NCI-H187 (cell line): ENCODE measurements at places on chromosomes 3 and 15.

GRCh38 chr3:9916346-9916733, 558 bp upstream of the IL17RC start:
- no peak for DNase-seq

GRCh38 chr3:107028626-107029025, 348.6 kb upstream of the CCDC54 start:
- DNase-seq, result no peak

DNA sequence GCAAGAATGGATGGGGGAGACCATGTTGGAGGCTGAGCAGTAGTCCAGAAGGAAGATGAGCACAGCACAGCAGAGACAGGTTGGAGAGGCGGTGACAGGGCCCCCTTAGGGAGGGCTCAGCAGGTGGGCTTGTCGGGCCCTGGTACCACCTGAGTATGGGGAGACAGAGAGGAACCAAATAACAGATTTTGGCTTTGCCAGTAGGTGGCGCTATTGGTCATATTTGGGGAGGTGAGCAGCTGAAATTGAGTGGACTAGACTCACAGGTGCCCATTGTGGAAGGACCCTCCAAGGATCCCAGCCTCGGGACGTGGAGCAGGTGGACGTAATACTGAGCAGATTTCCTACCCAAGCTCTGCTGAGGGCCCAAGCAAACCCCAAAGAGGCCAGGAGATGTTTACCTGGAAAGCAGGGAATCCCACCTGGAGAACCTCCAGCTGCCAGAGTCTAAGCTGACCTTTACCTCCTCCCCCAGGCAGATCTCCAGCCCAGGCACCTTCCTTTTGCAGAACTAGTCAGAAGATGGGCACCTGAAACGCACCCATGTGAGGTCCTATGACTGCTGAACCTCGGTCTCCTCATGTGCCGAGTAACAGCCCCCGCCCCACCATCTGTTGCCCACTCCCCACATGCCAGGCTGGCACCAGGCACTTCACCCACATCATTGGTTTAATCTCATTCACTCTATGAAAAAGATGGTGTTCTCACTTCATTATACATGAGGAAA, 24.6 kb upstream of the CORO2B start:
- DNase-seq, result peak; percentile 58

- no peak for DNase-seq
Observed at GRCh38 chr3:177281292-177282118, 84.2 kb upstream of the TBL1XR1 start.

DNA sequence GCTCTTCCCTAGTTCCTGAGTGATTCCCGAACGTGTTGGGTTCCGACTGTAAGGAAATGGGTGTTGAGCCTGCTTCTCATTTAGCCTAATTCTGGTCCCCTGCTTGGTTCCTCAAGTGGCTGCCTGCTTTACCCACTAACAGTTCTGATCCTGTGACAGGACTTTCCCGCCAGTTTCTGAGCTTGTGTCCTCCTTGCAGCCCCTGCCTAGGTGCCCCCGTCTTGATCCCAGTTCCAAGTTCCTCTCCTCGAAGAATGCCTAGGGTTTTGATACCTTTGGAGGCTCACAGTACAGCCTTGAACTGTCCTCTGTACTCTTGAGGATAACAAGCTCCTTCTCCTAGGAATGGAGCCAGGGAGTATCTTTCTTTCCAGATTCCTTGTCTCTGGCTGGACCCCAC, 12.0 kb upstream of the RASGRF1 start:
- DNase-seq, result no peak

- DNase-seq, result no peak
Observed at GRCh38 chr15:69217381-69217780, 56.9 kb downstream of the GLCE start.

DNA sequence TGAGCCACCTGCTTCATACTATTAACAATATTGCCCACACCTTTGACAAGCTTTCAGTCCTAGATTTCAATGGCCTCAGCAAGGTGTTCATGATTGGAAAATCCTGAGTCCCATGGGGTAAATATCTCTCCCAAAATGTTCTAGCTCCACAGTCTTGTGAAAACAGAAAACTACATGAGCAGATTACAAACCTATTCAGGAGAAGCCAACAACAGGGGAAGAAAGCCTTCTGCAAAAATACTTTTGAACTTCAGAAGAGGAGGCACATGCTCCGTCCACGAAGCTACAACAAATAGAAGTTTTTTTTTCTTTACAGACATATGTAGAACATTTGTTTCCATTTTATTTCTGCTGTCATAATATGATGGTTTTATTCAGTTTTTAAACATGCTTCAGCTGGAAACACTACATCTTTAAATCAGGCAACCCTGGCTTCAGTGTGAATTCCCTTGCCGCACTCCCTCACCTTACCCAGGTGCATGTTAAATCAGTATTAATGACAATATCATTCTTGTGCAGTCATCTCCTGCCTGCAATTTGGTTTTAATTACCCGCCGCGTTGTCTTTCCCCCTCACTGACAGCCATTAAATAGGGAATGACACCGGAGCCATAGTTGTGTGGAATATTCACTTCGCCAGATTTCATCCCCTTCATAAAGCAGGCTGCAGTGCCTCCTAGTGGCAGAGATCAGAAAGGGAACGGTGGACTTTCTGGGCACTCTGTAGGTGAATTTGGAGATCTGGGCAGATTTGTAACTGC, 725.5 kb upstream of the ARRDC4 start:
- peak; percentile 51 for DNase-seq

- DNase-seq, result no peak
Observed at GRCh38 chr3:169337500-169338078, 325.9 kb downstream of the MECOM start.

DNA sequence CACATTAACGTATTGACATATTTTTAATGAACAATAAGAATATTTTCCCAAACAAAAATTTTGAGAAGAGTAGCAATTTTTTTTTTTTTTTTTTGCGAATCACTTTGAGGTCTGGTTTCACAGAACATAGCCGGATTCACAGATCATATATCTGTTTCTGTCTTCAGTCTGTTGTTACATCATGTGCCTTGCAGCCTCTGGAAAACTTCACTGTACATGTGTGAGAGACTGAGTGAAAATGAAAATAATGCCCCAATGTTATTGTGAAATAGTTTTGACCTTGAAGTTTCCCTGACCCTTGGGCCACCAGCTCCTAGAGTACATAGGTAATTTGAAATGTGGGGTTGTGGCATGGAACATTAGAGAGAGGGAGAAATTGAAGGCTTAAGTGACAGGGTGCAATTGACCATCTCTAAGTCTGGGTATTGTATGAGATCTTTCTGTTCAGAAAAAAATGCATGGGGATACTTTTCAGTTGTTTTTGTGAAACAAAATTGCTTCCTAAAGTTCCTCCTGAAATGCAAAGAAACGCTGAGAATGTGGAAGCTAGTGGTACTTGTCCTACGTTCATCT, 14.0 kb downstream of the ITPR1 start:
- no peak for DNase-seq

- no peak for DNase-seq
Observed at GRCh38 chr3:127035677-127036076, 52.8 kb downstream of the PLXNA1 start.

GRCh38 chr15:64096668-64097384, 1.0 kb downstream of the SNX1 start:
- DNase-seq, result no peak

- no peak for DNase-seq
Observed at GRCh38 chr15:23647001-23647295, 719 bp downstream of the MAGEL2 start.

- DNase-seq, result no peak
Observed at GRCh38 chr15:43251185-43251870, 15.4 kb downstream of the TGM5 start.

DNA sequence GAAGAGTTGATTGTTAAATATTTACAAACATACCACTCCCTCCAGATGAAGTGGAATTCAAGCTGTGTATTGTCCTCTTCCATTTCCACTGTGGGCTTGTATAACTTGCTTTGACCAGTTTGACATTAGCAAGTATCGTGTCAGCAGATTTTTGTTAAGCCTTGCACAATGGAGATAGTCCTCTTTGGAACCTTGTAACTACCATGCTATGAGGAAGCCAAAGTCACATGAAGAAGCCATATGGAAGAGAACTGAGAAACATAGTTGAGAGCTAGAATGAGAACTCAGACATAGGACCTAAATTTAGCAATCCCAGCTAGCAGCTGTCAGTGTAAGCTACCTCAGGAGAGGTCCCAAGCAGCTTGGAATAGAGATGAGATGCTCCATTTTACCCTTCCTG, 889.2 kb downstream of the PDCD6IP start:
- no peak for DNase-seq

DNA sequence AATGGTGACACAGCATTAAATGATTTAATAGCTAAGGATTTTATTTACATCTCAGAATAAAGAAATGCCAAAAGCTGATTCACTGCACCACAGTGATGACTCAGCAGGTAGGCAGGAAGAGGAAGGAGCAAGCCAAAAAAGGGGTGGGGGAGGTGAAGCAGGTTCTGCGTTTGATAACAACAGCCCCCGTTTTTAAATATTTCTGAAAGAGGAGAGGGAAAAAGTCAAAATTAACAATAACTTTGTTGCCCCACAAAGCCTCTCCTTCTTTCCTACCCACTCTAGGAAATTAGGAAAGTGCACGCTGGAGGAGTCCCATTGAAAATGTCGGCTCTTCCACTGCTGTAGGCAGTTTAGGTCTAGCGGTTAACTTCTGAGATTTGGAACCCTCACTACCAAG, 9.9 kb upstream of the CCDC54 start:
- DNase-seq, result no peak

- no peak for DNase-seq
Observed at GRCh38 chr3:153305189-153305588, 143.2 kb downstream of the RAP2B start.

DNA sequence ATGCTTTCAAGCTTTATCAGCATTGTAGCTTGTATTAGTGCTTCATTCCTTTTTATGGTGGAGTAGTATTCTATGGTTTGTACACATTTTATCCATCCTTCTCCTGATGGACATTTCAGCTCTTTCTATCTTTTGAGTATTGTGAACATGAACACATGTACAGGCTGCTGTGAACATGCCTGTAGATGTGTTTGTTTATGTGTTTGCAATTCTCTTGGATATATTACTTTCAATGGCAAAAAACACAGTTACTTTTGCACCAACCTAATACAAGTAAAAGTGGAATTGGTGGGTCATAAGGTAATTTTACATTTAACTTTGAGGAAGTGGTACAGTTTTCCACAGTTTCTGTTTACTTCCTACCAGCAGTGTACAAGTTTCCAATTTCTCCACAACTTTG, 180.4 kb downstream of the FNDC3B start:
- DNase-seq, result no peak

DNA sequence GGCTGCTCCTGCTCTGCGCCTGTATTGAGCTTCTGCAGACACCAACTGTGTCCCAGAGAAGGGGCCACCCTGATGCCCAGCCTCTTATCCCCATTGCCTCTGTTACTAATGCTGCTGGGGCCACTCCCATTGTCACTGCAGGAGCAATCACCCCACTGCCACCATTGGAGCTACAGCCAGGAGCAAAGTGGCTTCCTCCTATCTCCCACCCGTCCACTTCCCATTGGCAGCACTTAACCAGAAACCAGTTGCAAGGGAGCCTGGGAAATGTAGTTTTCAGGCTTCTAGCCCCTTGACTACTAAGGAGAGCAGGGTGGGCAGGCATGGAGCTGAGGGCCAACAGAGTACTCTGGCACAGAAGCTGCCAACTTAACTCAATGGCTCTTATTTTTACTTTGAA, 55.9 kb upstream of the KLF13 start:
- DNase-seq, result no peak

DNA sequence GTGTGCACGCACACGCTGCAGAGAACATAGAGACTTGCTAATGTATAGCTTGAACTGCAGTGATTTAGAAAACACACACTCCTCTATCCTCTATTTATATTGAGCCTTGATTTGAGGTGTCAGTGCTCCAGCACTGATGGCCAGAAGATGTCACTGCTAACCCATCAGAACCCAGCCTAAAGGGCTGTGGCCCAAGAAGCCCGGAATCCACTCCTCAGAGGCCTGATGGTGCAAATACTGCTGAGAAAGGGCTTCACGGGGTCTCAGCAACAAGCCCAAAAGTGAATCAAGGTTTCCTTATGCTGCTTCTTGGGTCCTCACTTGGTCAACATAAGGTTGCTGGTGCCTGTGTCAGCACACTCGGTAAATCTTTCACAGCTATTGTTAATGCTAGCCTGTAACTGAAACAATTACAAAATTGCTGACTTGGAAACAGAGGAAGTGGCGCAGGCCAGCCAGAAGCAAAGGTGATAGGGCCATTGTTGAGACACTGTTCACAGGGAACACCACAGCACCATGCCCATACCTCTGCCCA, 60.3 kb downstream of the HEG1 start:
- peak; percentile 45 for DNase-seq

DNA sequence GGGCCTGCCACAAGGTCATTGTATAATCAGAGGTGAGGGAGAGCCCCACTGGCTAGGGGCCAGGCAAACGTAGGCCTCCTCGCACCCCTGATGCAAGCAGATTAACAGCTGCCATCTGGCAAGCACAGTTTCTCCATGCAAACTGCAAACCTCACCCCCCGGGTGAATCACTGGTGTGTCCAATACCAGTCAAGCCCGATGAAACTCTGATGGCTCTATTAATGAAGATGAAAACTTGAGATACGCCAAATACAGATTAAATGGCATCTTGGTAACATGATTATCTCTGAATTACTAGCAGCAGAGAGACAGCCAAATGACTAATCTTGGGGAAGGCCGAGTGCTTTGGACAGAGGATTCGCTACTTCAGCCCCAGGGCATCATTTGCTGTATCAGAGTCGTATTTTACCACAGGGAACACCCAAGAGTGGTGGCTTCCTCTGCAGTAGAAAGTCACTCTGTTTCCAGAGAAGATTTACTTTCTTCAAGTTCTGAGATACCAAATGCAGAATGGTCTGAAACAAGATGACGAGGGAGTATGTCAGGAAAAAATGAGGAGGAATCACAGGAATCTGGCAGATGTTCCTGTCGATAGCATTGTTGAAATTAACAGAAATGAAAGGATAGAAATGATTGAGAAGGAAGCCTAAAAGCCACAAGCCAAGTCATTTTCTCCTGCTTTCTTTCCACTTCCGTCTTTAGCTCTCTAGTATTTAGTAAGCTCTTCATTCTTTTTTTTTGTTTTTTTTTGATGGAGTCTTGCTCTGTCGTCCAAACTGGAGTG, 96.2 kb upstream of the NR2F2 start:
- no peak for DNase-seq

GRCh38 chr3:138933981-138934691, 12.8 kb downstream of the FOXL2 start:
- DNase-seq, result no peak

GRCh38 chr3:7396534-7396933, 535.6 kb downstream of the GRM7 start:
- no peak for DNase-seq

DNA sequence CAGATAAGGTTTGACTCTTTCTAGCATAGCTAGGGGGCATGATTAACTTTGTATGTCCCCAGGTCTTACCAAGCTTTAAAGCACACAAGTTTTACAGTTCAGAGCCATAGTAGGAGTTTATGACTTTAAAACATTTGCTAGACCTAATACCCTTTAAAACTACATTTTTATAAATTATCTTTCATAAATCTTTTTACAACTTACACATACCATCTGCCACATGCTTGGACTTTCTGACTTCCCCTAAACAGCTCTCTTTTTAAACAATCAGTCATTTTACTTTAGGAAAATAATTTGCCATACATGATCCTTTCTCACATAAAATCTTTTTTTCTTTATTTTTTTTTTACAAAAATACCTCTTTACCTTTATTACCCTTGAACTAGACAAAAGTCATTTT, 735.3 kb upstream of the CADM2 start:
- DNase-seq, result no peak
